ENCODE measurements at places on chromosomes 13 and 19.

- DNase-seq, result no peak
Measured at GRCh38 chr13:26705536-26705935, 55.0 kb downstream of the GPR12 start.

DNA sequence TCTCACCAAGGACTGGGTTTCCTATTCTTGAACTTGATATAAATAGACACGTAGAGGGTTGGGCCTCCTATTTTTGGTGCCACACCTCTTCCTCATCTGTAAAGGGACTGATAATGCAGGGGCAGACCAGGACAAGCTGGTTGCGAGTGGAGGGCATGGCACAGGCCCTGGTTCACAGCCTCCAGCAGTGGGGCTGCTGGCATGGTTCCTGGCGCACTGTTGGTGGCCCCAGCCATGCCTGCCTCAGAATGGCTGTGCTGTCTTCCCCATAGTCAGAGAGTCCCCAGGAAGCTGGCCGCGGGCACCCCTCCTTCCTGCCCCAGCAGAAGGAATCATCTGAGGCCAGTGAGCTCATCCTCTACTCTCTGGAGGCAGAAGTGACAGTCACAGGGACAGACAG, 10.5 kb upstream of the OVOL3 start:
- DNase-seq, result no peak

DNA sequence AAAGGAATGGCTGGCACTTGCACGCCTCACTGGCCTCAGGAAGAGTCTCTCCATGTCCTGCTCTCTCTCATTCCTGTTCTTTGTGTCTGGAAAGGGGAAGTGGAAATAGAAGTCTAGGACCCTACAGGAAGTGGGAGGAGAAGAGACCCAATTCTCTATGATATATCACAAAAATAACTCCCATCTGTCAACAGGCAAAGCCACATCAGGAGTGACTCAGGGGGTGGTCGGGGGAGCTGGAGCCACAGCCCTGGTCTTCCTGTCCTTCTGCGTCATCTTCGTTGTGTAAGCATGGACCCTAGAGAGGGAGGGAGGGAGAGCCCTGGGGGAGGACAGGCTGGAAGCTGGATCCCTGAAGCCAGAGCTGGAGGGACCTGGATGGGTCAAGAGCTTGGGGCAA, 3.0 kb downstream of the SIGLEC9 start:
- DNase-seq, result no peak

DNA sequence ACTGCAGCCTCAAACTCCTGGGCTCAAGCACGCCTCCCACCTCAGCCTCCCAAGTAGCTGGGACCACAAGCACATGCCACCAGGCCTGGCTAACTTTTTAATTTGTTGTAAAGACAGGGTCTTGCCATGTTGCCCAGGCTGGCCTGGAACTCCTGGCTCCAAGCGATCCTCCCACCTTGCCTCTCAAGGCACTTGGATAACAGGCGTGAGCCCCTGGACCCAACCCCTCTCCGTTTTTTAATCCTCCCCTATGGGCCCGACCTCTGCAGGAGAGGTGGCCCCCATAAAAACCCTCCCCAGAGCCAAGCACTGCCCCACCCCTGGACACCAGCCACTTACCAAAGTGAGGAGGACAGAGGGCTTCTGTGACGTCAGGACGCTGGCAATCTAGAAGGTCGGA, 28.6 kb downstream of the PEPD start:
- DNase-seq, result no peak

DNA sequence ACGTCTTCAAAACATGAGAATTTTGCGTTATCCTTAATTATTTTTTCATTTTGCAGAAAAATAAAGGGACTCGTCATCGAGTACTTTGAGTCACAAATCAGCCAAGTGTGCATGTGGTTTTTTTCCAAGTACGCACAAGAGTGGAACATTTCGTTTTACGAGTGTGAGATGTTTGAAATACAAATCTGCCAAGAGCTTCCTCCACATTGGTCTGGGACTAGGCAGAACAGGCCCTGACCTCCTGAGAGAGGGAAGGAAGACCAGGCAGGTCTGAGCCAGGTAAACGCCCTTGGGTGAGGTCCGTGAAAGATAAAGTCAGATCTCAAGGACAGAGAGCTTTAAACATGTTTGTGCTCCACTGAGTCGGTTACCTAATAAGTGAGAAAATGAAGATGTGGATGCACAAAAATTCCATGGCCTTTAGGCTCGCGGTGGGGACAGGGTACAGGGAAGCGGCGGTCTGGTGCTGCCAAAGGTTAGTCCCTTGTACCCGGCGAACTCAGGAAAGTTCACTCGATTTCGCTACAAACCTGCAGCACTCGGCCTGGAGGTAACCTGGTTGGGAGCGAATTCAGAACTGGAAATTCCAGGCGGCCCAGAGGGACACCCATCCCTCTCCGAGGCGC, 473 bp upstream of the ITM2B start:
- no peak for DNase-seq

DNA sequence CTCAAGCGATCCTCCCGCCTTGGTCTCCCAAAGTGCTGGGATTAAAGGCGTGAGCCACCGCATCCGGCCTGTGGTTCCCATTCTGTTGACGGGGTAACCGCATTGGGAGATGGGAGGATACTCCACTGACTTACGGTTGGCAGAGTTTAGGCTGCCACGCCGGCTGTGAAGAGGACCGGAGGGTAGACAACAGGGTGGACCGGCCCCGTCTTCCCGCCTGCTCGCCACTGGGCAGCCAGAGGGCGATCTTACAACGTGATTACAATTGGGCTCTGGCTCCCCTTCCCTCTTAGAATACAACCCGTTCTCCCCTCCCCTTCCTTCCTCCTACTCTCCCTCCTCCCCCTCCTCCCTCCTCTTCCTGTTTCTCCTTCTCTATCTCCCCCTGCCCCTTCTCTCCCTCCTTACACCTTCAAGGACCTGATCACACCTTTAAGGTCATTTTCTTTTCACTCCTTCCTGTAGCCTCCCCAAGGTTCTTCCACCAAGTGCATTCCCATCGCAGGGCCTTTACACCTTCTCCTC, 957 bp upstream of the CCDC194 start:
- DNase-seq, result no peak

DNA sequence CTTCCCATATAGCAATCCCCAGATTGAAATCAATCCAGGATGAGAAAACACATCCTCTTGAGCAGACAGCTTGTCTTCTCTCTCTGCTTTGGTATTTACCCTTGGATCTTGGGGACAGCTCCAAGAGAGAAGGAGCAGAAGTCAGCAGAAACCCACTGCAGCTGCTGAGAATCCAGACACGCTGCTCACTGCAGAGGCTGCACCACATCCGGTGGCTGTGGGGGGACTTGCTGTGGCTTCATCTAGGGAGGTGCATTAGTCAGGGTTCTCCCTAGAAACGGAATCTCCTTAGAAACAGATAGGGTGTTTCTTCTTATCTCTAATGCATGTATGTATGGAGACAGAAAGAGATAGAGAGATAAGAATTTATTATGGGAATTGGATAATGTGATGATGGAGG, 2.7 kb downstream of the CYP4F12 start:
- no peak for DNase-seq

DNA sequence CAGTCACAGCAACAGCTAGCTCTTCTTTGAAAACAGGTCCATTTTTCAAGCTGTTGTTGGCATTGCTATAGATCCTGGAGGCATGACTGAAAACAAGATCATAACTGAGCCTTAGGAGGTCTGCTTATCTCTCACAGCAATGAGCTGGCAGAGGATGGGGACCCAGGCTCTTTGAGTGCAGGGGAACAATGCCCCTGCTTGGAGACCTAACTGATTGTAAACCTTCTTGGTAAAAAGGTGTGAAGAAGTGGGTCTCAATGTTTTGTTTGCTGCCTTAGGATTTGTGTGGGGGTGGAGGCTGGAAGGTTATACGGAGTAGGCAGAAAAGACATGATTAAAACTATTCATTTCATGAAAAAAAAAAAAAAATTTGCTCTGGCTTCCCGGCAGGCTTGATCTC, 94.6 kb downstream of the EFNB2 start:
- DNase-seq, result no peak

GRCh38 chr13:95275322-95276036, 25.8 kb downstream of the ABCC4 start:
- no peak for DNase-seq

DNA sequence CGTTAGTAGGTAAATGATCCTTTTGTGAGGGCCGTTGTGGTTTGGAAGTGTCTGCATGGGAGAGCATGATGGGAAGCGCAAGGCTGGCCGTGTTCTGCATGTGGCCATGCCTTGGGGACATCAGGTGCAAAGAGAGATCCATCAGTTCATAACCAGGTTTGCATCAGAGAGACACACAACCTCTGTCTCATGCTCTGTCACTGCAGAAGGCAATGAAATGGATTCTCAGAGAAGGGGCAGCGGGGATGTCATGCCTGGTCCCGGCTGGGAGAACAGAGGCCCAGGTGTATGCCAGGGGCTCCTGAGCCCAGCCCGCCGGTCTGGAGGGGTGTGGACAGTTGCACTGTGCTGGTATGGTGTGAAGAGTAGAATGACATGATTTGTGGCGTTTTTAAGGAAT, 60.2 kb downstream of the GGACT start:
- DNase-seq, result no peak

GRCh38 chr13:46756977-46757376, 40.0 kb downstream of the ESD start:
- DNase-seq, result no peak

GRCh38 chr19:423691-424466, 14.9 kb upstream of the C2CD4C start:
- no peak for DNase-seq

- DNase-seq, result no peak
Measured at GRCh38 chr19:18131841-18132596, 20.9 kb upstream of the PIK3R2 start.

DNA sequence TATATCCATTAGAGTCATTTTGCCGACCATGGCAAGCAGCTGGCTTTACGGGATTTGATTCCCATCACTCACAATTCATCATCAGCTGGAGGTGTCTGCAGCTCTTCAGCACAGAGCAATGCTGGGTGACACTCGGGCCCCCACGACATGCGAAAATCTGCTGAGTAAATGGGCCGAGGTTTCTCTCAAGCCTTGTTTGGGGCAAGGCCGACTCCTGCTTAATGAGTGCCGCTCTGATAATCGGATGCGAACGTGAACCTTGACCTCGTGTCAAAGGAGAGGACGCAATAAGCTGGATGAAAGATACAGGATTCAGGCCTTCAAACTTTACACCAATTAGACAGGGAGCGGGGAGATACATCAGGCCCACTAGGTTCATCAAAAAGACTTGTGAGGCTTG, 65.2 kb downstream of the GGACT start:
- DNase-seq, result no peak

GRCh38 chr13:94061301-94061700, 418.2 kb downstream of the DCT start:
- DNase-seq, result peak; percentile 73

DNA sequence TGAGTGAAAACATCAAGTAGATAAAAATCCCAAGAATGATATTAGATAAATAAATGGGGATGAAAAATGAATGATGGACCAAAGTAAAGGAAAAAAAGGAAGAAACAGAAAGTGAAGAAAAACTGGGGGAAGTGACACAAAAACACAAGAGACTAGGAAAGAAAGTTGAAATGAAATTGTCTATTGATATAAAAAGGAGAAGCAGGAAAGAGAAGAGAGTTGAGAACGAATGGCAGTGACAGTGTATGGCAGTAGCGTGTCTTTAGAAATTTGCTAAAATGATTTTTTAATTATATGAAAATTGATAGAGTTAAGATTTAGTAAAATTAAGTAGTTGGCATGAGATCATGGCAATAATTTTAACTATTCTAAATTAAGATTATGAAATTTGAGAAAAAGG, 36.3 kb upstream of the SGCG start:
- DNase-seq, result no peak

DNA sequence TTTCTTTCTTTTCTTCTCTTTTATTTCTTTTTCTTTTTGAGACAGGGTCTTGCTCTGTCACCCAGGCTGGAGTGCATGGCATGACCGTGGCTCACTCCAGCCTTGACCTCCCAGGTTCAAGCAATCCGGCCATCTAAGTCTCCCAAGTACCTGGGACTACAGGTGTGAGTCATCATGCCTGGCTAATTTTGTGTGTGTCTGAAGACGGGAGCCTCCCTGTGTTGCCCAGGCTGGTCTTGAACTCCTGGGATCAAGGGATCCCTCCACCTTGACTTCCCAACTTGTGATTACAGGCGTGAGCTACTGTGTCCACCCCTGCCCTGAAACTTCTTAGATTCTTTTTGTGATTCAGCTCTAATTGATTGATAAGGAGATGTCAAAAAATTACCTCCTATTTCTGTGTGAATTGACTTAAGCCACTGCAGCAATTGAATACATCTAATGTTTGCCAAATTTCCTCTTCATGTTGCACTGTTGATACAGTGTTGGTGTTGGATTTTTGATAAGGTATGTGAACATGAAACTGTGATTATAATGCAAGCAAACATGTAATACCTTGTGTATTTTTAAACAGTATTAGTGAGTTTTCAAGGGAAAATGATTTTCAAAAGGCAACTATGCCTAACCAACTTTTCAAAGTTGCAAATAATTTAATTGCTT, 22.6 kb downstream of the KLF5 start:
- DNase-seq, result no peak

DNA sequence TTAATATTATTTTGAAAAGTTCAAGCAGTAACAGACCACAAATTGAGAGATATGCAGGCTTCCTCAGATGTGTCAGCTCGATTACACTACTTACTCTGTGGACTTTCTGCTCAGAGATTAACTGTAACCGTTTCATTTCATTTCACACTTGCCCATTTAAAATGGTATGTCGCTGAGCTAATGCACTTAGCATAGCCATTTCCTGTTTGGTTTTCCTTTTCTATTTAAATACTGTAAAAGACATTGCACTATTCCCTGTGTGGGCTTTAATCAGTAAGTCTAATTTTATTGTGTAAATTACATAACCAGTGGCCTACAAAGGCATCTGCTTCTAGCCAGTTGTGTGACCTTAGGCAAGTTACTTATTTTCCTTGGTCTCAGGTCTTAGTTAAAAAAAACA, 237.6 kb downstream of the LACC1 start:
- no peak for DNase-seq
